Left kidney (tissue), 8 donors: ENCODE measurements at places on chromosomes 12 and 14. TPM values are rescaled to one million over a fixed set of nuclear protein-coding genes. Genes with fewer than 3 reads are reported as not detected.

Gene RD3L
- polyA plus RNA-seq, result not detected

GRCh38 chr12:75135026-75135425 lies 74.6 kb downstream of the KCNC2 start:
- DNase-seq, result no peak

Gene PLEKHD1
- 5.4 TPM for polyA plus RNA-seq

- DNase-seq, result peak; percentile 2
Observed at GRCh38 chr12:60043236-60043635, 447.4 kb downstream of the SLC16A7 start.

- no peak for DNase-seq
Observed at GRCh38 chr12:45302621-45303369, 86.9 kb downstream of the ANO6 start.

Gene CDK2
- polyA plus RNA-seq, result 69.2 TPM

DNA sequence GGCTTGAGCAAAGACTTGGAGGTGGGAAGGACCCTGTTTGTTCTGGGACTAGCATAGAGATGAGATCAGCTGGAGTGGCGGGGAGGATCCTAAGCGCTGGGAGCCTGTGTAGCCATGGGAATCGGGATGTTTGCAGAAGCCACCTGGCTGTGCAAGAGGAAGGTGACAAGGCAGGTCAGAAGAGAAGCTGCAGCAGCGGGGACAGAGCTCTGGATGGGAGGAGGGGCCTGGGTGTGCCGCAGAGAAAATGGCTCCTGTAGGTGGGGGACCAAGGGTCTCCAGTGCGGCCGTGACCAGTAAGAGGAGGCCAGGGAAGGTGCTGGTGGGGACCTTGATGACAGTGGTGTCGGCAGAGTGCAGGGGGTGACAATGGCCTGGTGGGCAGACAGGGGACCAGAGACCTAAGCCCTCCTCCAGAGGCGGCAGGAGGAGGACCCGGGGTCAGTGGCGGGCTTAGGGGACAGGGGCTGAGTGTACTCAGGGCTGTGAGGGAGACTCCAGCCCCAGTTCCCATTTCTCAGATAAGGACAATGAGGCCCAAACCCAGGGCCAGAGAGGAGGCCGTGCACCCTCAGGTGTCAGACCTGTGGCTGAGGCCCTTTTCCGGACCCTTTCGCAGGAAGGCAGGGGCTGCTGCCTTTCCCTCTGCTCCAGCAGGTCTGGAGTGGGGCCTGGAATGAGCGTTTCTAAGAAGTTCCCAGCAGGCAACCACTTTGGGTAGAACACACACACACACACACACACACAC lies 206.6 kb upstream of the RTL1 start:
- DNase-seq, result no peak

GRCh38 chr12:54368709-54369596 lies 4.7 kb upstream of the GPR84 start:
- peak; percentile 95 for DNase-seq

Gene PHLDA1
- 40.1 TPM for polyA plus RNA-seq

DNA sequence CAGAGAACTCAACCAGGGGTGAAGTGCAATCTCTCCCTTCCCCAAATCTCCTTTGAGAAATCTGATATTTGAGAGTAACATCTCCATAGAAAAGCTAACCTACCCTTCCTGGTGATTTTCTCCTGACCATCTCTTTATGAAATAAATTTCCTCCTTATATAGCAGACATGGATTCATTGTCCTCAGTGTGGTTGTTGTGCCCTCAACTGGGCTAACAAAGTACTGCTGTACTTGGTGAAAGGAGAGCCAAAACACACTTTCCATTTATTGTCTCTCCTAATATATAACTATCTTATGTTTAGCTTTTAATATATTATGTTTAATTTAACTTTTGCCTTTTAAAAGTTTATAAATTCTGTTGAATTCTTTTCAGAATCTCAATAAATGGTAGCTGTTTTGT lies 65.1 kb upstream of the SLCO1B1 start:
- no peak for DNase-seq

GRCh38 chr14:63508033-63508432 lies 35.1 kb downstream of the PPP2R5E start:
- no peak for DNase-seq

Gene BRMS1L
- polyA plus RNA-seq, result 24.0 TPM

DNA sequence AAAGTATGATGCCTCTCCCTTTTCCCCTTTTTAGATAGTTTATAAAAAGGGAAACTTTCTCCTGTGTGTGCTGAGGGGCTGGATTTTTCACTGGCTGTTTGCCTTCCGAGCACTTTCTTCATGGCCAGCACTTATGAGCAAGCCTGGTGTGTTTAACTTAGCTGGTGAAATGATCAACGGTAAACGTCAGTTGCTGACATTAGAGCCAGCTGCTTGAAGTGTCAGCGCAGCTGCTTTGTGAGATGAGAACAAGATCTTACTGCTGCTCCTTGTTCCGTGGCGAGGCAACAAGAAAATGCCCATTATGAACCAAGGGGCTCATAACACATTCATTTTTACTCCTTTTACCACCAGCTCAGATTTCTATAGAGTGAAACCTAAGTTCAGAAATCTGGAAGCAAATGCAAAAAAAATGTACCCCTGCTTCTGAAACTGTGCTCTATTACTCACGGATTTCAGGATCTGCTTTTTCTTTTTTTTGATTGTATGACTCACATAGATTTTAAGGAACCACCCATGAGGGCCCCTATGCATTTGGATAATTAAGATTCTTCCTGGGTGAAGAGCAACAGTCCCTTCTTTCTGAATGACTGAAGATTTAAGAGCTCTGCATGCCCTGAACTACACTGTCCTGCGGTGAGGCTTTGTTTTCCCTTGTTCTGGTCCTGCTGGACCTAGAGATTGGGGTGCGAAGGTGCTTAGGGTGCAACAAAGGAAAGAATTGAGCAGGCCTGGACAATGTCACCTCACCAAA lies 74.3 kb upstream of the CPM start:
- peak; percentile 50 for DNase-seq

DNA sequence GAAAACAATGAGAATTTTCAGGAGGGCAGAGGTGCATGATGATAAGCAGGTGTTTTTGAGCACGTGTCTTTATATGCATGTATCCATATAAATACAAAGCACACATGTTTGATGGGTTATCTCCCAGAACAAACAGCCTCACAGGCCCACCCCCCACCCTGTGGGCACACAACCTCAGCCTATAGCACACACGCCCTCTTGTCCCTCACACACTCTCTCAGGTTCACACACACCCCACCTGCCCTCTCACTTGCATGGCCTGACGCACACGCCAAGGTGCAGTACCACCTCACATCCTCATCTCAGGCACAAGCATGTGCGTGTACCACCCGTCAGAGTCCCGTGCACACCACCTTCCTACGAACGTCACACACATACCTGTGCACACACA lies 8.6 kb upstream of the KRT8 start:
- no peak for DNase-seq

Gene PRICKLE1
- 48.6 TPM for polyA plus RNA-seq

- DNase-seq, result no peak
Observed at GRCh38 chr12:18953505-18953904, 176.0 kb upstream of the PLEKHA5 start.

DNA sequence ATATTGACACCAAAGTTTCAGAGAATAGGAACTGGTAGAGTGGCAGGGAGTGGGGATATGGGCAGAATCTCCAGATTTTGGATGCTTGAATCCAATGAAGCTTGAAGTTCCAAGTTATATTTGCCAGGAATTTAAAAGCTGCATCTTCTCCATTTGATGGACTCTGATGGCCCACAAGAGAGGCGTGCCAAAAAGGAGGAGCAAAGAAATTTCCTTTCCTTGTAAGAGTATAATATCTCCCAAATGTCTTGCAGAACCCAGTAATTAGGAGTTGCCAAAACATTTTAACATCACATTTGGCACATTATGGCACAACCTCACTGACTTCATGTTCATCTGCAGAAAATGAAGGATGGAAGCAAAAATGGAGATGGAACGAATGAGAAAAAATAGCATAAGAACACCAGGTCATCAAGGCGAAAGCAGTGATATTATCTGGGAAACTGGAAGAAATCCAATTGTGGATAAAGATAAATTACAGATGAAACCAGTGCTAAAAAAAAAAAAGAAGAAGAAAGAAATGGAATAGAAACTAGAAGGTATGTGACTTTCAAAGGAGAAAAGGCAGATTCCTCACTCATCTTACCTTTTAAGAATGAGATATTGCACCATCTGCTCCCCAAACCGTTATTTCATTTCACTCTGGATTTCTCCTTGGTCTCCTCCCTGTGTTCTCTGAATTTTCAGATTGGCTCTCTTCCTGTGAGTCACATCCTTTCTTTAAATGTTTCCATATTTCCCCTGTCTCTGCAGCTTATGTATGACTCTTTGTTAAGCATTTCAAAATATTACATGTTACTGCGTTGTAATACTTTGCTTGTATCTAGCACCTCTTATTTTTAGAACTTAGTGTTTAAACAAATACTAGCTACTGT lies 13.5 kb upstream of the FLRT2 start:
- no peak for DNase-seq

DNA sequence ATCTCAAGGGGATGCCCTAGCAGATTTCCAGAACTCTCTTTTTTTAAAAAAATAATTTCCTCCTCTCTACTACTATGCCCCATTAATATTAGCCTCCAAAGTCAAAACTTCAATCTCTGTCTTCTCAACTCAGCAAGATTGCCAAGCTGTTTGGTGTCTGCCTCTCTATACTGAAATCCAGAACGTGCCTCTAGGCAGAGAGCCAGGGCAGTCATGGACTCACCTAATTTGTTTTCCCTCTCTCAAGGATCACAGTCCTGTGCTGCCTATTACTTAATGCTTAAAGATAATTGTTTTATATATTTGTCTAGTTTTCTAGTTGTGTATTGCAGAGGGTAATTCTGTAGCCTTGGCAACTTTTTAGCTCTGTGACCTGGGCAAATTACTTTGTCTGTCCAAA lies 74.7 kb downstream of the E2F7 start:
- DNase-seq, result no peak

Gene TESPA1
- polyA plus RNA-seq, result 0.18 TPM

Gene LIN7A
- 21.8 TPM for polyA plus RNA-seq

GRCh38 chr14:102074415-102074964 lies 12.4 kb downstream of the HSP90AA1 start:
- DNase-seq, result no peak

- peak; percentile 70 for DNase-seq
Observed at GRCh38 chr12:50039151-50039835, 14.0 kb upstream of the RACGAP1 start.

Gene RPS6KL1
- polyA plus RNA-seq, result 0.91 TPM
